Esophagus squamous epithelium (tissue), 5 donors: ENCODE measurements at places on chromosomes 3 and 15. TPM values are rescaled to one million over a fixed set of nuclear protein-coding genes. Genes with fewer than 3 reads are reported as not detected.
A peak's percentile ranks its signal among the peaks of the same experiment; 100 is the strongest.

The CKMT1A gene
- total RNA-seq: 53.1 TPM

The MRAS gene
- total RNA-seq: 5.9 TPM

The ATP13A4 gene
- total RNA-seq: 54.9 TPM

The VWA5B2 gene
- not detected for total RNA-seq

The EFCAB12 gene
- total RNA-seq: not detected

The SETD5 gene
- 89.3 TPM for total RNA-seq

The KCNH8 gene
- total RNA-seq: not detected

GRCh38 chr3:74921676-74922075, 307.2 kb upstream of the CNTN3 start:
- H3K4me1 ChIP-seq: no peaks in the 10 kb centered on the region
- no peak for DNase-seq
- H3K36me3 ChIP-seq: no peaks in the 10 kb centered on the region
- no peaks in the 10 kb centered on the region for H3K27me3 ChIP-seq
- H3K4me3 ChIP-seq: no peak overlapping the region
- no peak overlapping the region for H3K27ac ChIP-seq

DNA sequence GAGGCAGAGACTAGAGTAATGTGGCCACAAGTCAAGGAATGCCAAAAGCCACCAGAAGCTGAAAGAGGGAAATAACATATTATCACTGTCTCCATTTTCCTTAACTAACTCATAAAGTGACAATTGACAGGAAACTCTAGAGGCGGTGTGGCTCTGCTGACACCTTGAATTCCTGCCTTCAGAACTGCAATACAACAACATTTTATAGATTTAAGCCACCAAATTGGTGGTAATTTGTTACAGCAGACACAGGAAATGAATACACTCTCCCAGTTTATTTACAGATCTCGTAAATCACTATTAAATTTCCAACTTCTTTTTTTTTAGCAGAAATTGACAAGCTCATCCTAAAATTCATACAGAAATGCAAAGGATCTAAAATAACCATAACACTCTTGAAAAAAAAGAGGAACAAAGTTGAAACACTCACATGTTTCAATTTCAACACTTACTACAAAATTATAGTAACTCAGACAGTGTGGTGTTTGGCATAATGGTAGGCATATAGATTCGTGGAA, 449.9 kb downstream of the OTOL1 start:
- no peak for DNase-seq
- H3K27ac ChIP-seq: no peak overlapping the region
- H3K4me1 ChIP-seq: no peaks in the 10 kb centered on the region
- no peak overlapping the region for H3K4me3 ChIP-seq

GRCh38 chr3:129226374-129226773, 23.0 kb upstream of the COPG1 start:
- DNase-seq: no peak
- no peaks in the 10 kb centered on the region for H3K36me3 ChIP-seq
- no peaks in the 10 kb centered on the region for H3K27me3 ChIP-seq
- no peak overlapping the region for H3K4me3 ChIP-seq

DNA sequence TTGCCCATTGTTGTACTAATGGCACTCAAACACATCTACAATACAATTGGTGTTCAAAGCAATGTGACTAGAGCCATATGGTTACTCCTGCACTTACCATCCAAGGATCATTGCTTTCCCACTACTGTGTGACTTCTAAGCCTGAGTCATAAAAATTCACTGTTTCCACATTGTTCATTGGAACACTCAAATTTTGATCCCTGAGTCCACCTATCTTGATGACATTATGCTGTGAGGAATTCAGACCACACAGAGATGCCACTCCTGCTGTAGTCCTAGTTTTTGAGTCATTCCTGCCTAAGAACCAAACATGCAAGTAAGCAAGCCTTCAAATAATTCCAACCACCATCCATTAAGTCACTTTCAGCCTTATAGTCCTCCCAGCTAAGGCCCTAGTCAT, 176.2 kb downstream of the EFHB start:
- H3K27ac ChIP-seq: no peak overlapping the region
- no peak for DNase-seq
- H3K27me3 ChIP-seq: no peaks in the 10 kb centered on the region
- H3K4me1 ChIP-seq: no peaks in the 10 kb centered on the region
- H3K36me3 ChIP-seq: no peaks in the 10 kb centered on the region

DNA sequence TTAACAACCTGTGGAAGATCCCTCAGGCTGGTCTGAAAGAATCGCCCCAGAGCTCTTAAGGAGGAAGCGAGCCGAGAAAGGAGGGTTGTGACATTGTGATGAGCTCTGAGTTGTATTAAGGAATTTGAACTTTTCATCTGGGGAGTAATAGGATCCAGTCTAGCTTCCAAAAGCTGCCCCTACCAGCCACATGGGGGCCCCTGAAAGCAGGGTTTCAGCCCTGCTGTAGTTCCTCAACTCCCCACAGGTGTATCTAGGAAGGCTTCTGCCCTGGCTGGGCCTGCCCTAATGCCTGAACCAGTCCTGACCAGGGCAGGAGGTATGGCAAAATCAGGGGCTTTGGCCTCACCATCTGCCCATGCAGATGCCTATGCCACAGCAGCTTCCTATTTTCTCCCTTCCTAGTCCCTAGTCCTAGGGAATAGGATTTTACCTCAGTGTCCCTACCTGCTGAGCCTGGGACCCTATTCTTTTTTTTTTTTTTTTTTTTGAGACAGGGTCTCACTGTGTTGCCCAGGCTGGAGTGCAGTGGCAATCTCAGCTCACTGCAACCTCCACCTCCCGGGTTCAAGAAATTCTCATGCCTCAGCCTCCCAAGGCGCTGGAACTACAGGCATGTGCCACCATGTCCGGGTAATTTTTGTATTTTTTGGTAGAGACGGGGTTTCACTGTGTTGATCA, 5.0 kb upstream of the AP3S2 start:
- H3K27me3 ChIP-seq: no peaks in the 10 kb centered on the region
- H3K4me1 ChIP-seq: peaks cover 17% of the 10 kb centered on the region
- H3K4me3 ChIP-seq: no peak overlapping the region
- peaks cover 10% of the 10 kb centered on the region for H3K36me3 ChIP-seq

- no peaks in the 10 kb centered on the region for H3K36me3 ChIP-seq
- H3K4me3 ChIP-seq: no peak overlapping the region
- peak overlapping the region; percentile 59 for H3K27ac ChIP-seq
These were observed 302.1 kb downstream of the TLE3 start for GRCh38 chr15:69795601-69796000.

- no peak overlapping the region for H3K4me3 ChIP-seq
- no peak overlapping the region for H3K27ac ChIP-seq
- H3K4me1 ChIP-seq: peaks cover 16% of the 10 kb centered on the region
These were observed 625.4 kb upstream of the TBL1XR1 start for GRCh38 chr3:177822681-177823096.

DNA sequence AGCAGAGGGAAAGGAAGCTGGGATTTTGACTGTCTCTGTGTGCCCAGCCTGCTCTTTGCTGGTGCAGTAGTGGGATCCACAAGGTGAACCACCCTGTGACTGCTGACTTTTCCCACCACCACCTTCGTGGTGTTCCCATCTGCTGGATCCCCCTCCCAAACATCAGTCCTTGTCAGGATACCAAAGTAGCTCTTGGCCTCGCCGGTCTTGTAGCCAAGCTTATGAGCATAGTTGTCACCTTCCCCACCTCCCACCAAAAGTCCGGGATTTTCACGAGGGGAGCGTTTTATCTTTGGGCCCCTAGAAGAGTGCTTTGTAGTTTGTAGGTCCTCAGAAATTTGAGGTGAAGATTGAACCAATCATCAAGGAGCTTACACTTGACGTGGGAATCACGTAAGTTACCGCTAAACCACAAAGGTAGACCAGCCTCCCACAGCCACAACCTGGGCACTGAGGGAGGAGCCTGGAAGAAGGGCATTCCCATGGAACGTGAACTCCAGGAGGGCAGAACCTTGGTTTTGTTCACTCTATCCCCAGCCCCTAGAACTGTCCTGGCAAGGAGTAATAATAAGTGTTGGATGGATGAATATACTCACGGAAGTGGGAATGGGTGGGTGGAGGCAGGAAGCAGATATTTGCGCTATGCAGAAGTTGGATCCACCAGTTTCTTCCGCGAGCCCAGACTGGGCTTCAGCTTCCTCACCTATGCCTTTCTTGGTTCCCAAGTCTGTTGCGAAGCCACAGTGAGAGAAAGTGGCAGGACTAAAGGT, 814 bp upstream of the TEX264 start:
- H3K27ac ChIP-seq: peak overlapping the region; percentile 92
- H3K27me3 ChIP-seq: no peaks in the 10 kb centered on the region
- DNase-seq: no peak
- H3K4me1 ChIP-seq: peaks cover 61% of the 10 kb centered on the region
